Stimulated activated CD4-positive, alpha-beta T cell treated with anti-CD3 and anti-CD28 coated beads, Interleukin-2, amount 100 ng/mL, for 48 hours (primary cell): ENCODE measurements at places on chromosomes 5 and 9.

- no peak for DNase-seq
These were observed 10.9 kb downstream of the SNCAIP start for GRCh38 chr5:122322801-122323548.

GRCh38 chr9:2616692-2617377 lies 4.8 kb upstream of the VLDLR start:
- no peak for DNase-seq

DNA sequence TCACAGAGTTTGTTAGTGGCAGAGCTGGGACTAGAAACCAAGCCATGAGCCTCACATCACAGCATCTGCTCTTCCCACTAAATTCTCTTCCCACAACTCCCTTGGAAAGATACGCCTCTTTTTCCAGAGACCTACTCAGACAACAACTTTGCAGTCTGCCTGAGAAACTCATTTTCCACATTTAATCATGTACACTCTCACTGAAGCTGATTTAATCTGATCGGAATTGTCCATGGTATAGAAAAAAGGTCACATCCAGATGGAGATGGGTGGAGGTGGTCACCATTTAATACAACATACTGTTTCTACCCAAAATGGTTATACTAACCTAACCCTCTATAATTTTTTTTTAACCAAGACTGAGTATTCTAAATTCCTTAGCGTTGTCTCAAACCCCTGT lies 366.2 kb downstream of the ENC1 start:
- DNase-seq: no peak

DNA sequence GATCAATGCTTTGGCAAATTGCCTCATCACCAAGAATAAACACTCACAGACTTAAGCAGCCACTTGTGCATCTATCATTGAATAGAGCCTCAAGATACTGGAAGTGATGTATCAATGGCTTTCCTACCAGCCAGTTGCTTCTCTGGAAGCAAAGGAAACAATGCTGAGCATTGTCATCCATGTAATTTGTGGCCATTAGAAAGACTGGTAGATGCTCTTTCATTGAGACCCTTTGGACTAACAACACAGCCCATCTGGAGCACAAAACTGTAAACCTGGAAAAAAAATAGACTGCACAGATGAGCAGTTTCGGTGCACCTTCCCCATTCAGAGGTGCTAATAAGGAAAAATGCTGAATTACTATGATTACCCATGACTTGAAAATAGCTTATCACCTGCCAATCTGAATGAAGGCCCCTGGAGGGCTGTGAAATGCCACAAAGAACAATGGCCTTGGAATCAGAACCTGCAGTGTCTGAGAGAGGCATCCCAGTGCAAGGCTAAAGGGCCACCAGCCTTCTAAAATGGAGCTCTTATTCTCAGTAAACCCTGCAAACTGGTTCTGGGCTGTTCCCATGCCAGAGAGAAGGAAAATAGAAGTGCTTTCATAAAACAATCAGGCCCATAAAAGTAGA lies 127.5 kb downstream of the RFK start:
- DNase-seq: no peak

DNA sequence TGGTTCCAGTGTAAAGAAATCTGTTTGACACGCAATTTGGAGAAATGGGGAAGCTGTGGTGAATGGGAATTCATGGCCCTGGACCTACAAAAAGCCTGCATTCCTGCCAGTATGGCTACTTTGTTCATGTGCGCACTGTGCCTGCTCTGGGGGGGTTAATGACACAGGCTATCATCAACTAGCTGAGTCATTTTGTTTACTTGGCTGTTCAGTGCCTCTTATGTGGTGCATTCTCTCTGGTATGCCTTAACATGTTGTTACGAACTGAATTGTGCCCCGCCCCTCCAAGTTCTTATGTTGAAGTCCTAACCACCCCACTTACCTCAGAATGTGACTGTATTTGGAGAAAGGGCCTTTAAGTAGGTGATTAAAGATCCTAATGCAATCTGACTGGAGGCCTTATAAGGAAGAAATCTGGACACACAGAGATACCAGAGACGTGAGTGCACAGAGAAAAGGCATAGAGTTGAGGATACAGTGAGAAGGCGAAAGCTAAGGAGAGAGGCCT lies 20.4 kb upstream of the UBAP1 start:
- no peak for DNase-seq

GRCh38 chr5:151144275-151144674 lies 13.3 kb downstream of the ANXA6 start:
- DNase-seq: no peak
